ENCODE measurements at places on chromosomes 4 and X. TPM values are rescaled to one million over a fixed set of nuclear protein-coding genes. Genes with fewer than 3 reads are reported as not detected.
A peak's percentile ranks its signal among the peaks of the same experiment; 100 is the strongest.

The CCNG2 gene
- total RNA-seq: 52.5 TPM

The HMGN5 gene
- 6.5 TPM for total RNA-seq

The SSX4 gene
- not detected for total RNA-seq

The ADRA2C gene
- total RNA-seq: 0.99 TPM

The ZNF732 gene
- 1.1 TPM for total RNA-seq

The ARHGEF6 gene
- 12.2 TPM for total RNA-seq

The BMPR1B gene
- 7.8 TPM for total RNA-seq

GRCh38 chr4:77344001-77344400, 187.0 kb downstream of the CCNG2 start:
- H3K36me3 ChIP-seq: peaks cover 8% of the 10 kb centered on the region
- no peak overlapping the region for H3K4me3 ChIP-seq
- peaks cover 21% of the 10 kb centered on the region for H3K27me3 ChIP-seq
- no peak overlapping the region for H3K27ac ChIP-seq

DNA sequence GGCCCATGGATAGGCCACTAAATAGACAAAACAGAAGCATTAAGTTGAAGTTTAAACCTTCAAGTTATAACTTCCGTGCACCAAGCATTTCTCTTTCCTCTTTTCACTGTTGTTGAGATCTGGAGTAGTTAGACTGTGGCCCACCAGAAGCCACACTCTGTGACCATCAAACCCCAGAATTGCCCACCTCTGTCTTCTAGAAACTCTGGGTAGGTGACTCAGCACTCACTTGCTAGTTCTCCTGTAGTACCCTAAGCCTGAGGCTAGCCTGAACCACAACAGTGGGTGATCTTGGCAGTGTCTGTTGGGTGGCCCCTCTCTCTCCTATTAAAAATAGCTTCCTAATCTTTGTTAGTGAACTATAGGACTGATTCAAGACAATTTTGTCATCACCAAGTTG, 24.6 kb upstream of the CD40LG start:
- no peak overlapping the region for H3K27ac ChIP-seq
- H3K4me3 ChIP-seq: no peak overlapping the region
- no peaks in the 10 kb centered on the region for H3K4me1 ChIP-seq
- no peak for DNase-seq
- no peaks in the 10 kb centered on the region for H3K36me3 ChIP-seq
- no peaks in the 10 kb centered on the region for H3K27me3 ChIP-seq

DNA sequence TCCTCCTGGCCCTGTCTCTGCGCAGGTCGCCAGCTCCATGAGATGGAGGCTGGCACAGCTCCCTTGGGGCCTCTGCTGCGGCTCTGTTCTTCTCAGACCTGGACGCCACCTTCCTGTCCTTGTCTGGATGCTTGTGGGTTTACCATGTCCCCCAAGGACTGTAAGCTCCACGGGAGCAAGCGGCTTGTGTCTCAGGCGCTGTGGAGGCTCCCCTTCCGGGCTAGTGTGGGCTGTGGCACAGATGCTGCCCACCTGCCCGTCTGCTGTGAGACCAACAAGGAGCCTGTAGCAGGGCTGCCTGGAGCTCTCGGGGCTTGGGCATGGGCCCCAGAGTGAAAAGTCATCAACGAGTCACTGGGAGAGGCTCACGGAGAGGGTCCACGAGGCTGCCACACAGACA, 25.2 kb downstream of the NAT8L start:
- no peak overlapping the region for H3K4me3 ChIP-seq
- H3K4me1 ChIP-seq: no peaks in the 10 kb centered on the region
- H3K27ac ChIP-seq: no peak overlapping the region
- DNase-seq: peak; percentile 68
- H3K36me3 ChIP-seq: peaks cover 8% of the 10 kb centered on the region

DNA sequence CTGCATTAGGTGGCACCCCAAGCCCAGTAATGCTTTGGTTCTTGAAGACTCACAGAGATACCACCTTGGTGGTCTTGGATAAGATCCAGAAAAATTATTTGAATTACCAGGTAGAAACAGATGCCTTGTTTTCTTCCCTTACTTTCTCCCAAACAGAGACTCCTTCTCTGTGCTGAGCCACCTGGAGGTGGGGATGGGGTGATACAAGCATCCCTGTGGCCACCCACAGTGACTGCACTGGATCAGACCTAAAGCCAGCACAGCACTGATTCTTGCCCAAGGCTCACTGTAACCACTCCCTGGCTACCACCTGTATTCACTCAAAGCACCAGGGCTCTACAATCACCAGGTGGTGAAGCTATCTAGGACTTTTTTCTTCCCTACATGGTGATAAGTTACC, 156.8 kb downstream of the TEX13A start:
- no peaks in the 10 kb centered on the region for H3K36me3 ChIP-seq
- no peak overlapping the region for H3K27ac ChIP-seq
- no peaks in the 10 kb centered on the region for H3K4me1 ChIP-seq
- H3K4me3 ChIP-seq: no peak overlapping the region
- peaks cover 4% of the 10 kb centered on the region for H3K27me3 ChIP-seq

DNA sequence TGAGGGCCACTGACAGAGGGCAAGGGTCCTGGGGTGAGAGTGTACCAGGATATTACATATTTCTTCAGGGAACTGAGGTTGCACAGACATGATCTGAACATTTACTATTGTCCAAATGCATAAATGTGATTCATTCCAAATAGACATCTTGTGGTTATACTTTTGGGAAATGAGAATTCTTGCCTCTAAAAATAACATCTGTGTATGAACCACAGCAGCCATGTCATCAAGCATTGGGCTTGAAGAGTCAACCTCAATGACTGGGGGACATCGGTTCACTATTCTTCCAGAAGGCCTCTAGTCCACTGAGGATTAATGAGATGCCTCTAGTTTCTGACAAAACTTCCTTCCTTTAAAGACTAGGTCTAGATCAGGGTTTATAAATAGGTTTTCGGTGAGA, 193.1 kb upstream of the GPC4 start:
- H3K27me3 ChIP-seq: no peaks in the 10 kb centered on the region
- peak overlapping the region; percentile 81 for H3K27ac ChIP-seq
- H3K36me3 ChIP-seq: no peaks in the 10 kb centered on the region
- H3K4me1 ChIP-seq: peaks cover 73% of the 10 kb centered on the region

- H3K4me3 ChIP-seq: no peak overlapping the region
- H3K27me3 ChIP-seq: no peaks in the 10 kb centered on the region
- H3K27ac ChIP-seq: no peak overlapping the region
- no peaks in the 10 kb centered on the region for H3K36me3 ChIP-seq
These were observed 379.7 kb upstream of the FAT1 start for GRCh38 chr4:187103351-187103750.

DNA sequence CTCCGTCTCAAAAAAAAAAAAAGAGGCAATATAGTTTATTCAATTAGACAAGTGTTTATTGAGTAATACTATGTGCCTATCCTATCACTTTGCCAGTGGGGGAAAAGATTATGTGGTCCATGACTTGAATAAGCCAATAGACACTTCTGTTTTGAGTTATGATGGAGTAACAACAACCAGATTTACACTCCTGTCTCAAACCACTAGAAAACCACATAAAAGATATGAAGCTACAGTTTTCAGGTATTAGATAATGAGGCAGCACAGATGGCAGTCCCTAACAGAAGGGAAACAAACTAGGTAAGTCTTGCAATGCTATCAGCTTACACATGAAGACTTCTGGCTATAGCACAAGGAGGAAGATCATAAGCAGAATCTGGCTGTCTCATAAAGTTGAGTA, 22.5 kb downstream of the NFXL1 start:
- H3K27me3 ChIP-seq: no peaks in the 10 kb centered on the region
- peaks cover 24% of the 10 kb centered on the region for H3K36me3 ChIP-seq
- DNase-seq: no peak
- no peak overlapping the region for H3K4me3 ChIP-seq

- no peaks in the 10 kb centered on the region for H3K4me1 ChIP-seq
- H3K4me3 ChIP-seq: no peak overlapping the region
- peaks cover 13% of the 10 kb centered on the region for H3K27me3 ChIP-seq
- no peaks in the 10 kb centered on the region for H3K36me3 ChIP-seq
These were observed 18.0 kb upstream of the PDZD4 start for GRCh38 chrX:153848325-153848724.

- H3K36me3 ChIP-seq: no peaks in the 10 kb centered on the region
- H3K4me3 ChIP-seq: no peak overlapping the region
- no peaks in the 10 kb centered on the region for H3K27me3 ChIP-seq
- DNase-seq: no peak
- H3K4me1 ChIP-seq: no peaks in the 10 kb centered on the region
- no peak overlapping the region for H3K27ac ChIP-seq
These were observed 359.6 kb downstream of the HS3ST1 start for GRCh38 chr4:11069083-11069482.

- H3K27ac ChIP-seq: no peak overlapping the region
- DNase-seq: no peak
- no peaks in the 10 kb centered on the region for H3K36me3 ChIP-seq
- no peak overlapping the region for H3K4me3 ChIP-seq
- H3K4me1 ChIP-seq: no peaks in the 10 kb centered on the region
These were observed 48.4 kb downstream of the ATP8A1 start for GRCh38 chr4:42608551-42608950.

DNA sequence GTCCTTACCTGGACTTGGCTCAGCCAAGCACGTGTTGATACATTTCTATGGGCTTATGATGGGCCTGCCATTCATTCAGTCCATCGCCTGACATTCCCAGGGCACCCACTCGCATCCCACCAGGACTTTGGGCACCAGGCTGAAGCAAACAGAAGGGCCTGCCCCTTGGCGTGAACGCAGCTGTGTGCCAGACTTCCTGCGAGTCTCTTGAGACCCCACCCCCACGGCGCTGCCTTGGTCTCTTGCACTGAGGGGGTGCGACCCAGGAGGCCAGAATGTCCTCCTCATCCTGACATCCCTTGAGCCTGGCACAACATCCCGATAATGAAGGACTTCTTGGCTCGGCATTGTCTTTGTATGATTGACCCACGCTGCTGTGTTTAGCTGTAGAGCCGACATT, 1.5 kb upstream of the PSAPL1 start:
- H3K36me3 ChIP-seq: peaks cover 6% of the 10 kb centered on the region
- peaks cover 31% of the 10 kb centered on the region for H3K27me3 ChIP-seq
- peaks cover 6% of the 10 kb centered on the region for H3K4me1 ChIP-seq

DNA sequence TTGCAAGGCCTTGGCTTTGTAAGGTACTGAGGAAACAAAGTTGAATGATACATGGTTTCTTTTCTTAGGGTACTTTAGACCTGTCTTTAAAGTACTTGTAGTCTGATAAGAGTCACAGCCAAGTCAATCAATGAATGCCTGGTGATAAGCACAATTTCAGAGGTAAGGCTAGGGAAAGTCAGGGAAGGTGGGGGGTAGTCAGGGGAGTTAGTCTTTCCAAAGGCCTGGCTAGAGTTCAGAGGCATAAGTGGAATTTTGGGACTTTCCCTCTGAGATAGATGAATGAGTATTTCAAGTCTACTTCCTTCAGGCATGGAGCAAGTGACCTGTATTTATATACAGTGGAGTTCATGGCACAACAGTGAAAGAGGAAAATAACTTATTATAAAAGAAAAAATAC, 78.3 kb downstream of the SLC4A4 start:
- no peak overlapping the region for H3K4me3 ChIP-seq
- peaks cover 13% of the 10 kb centered on the region for H3K4me1 ChIP-seq
- DNase-seq: no peak
- H3K36me3 ChIP-seq: peaks cover 9% of the 10 kb centered on the region
- H3K27me3 ChIP-seq: peaks cover 6% of the 10 kb centered on the region
- H3K27ac ChIP-seq: no peak overlapping the region

DNA sequence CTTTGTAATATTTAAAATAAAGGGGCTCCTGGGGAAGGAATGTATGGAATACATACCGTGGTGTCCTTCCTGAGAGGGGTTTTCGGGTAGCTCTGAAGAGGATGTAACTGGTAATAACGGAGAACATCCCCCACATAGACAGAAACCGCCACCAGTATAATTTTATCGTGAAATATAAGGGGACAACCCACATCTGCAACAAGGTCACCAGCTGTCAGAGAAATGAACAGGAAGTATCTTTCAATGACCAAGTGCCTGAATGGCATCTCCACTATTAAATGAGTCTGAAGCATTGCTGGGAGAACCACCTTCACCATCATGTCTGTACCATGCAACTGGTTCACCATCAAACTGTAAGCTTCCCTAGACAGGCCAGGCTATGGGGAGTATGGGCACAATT, 31.7 kb downstream of the RNF175 start:
- no peaks in the 10 kb centered on the region for H3K36me3 ChIP-seq

GRCh38 chr4:89245459-89245858, 62.1 kb downstream of the GPRIN3 start:
- H3K27me3 ChIP-seq: peaks cover 2% of the 10 kb centered on the region
- no peak overlapping the region for H3K27ac ChIP-seq
- DNase-seq: no peak

DNA sequence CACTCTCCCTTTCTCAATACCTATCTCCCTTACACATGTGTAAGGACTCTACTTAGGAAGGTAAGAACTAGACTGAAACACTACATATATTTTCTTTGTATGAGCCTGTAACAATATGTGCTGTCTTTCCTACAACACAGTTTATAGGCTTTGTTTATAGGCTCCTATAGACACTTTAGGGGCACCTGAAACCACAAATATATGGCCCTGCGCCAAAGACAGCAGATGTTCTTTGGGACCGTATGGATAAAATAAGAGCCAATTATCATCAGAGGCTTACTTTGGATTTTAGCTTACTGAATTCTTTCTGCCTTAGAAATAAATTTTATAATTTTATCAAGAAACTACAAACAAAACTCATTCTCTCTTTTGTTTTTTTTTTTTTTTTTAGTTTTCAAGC, 16.6 kb upstream of the CXCL3 start:
- no peak overlapping the region for H3K27ac ChIP-seq
- H3K36me3 ChIP-seq: no peaks in the 10 kb centered on the region
- no peak for DNase-seq
- peaks cover 17% of the 10 kb centered on the region for H3K4me1 ChIP-seq

DNA sequence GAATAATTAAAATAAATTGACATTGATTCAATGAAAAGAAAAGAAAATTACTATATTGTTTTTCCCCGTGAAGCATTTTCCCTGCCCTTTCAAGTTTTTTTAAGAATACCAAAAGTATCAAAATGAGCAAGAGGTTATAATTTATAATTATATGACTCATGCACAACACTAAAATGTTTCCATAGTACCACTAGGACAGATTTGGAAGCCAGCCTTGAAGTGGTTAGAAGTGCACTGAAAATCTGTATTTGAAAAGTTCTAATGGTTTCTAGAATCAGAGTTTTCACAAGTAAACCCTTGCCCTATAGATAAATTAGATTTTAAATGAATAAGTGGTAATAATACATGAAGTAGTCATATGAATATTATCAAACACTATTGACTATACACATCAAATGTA, 140.9 kb downstream of the HNRNPD start:
- DNase-seq: no peak
- no peak overlapping the region for H3K4me3 ChIP-seq
- H3K27me3 ChIP-seq: peaks cover 14% of the 10 kb centered on the region
- no peak overlapping the region for H3K27ac ChIP-seq

- H3K36me3 ChIP-seq: no peaks in the 10 kb centered on the region
- no peaks in the 10 kb centered on the region for H3K4me1 ChIP-seq
- no peak overlapping the region for H3K4me3 ChIP-seq
- H3K27ac ChIP-seq: no peak overlapping the region
These were observed 29.7 kb upstream of the IL9R start for GRCh38 chrX:155967653-155968325.

DNA sequence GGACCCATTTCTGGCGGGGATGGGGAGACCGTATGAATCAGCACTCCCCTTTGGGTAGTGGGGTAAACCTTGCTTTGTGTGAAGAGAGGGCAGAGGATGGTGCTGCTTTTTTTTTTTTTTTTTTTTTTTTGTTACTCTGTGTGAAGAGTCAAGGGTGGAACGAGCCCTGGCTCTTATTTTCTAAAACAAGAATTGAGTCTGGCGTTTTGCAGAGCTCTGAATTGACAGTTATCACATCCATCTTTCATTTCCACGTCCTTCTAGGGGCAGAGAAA, 1.2 kb downstream of the SLAIN2 start:
- H3K36me3 ChIP-seq: no peaks in the 10 kb centered on the region
- DNase-seq: no peak
- H3K4me3 ChIP-seq: peak overlapping the region; percentile 95
- H3K4me1 ChIP-seq: peaks cover 63% of the 10 kb centered on the region

All from chondrocyte (in vitro differentiated cells).